Nephron progenitor cell (in vitro differentiated cells): ENCODE measurements at places on chromosomes 2 and 18.

DNA sequence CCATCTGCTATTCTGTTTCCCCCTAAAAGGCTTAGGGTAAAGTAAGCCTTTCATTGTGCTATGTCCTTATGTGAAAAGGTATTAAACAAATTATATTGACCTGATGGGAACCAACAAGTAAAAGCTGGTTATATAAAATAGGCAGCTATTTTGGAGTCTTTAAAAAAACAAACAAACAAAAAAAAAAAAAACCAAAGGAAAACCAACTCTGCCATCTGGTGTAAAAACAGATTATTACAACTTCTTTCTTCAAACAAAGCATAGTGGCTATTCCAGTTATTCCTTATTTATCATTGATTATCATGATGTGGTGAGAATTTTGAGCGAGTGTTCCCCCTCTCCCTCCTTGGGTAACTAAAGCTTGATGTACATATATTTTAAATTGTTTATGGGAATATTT is 122.3 kb upstream of the FHL2 start:
- DNase-seq = no peak

- no peak for DNase-seq
Observed at GRCh38 chr2:234267534-234267933, 217.0 kb downstream of the SPP2 start.

DNA sequence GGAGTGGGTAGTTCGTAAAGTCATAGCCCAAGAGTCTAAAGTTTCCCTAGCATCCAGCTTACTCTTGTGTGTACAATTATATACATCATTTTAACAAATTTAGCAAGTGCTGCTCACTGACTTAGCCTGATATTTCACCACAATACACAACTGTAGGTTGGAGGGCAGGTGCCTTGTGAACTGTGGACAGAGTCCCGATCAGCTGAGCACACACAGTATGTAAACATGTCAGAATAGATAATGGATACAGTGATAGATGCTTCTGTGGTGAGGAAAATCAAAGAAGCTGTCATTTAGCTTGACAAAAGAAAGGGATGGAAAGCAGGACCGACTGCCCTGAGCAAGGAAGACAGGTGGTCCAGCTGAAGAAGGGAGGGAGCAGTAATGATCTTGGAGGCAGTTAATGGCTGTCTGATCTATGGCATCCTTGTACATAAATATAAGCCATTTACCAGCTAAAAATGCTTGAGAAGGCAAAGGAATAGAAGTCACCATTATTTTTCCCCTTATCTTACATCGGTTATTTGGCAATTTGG is 372.8 kb upstream of the UBE2E3 start:
- DNase-seq = no peak

DNA sequence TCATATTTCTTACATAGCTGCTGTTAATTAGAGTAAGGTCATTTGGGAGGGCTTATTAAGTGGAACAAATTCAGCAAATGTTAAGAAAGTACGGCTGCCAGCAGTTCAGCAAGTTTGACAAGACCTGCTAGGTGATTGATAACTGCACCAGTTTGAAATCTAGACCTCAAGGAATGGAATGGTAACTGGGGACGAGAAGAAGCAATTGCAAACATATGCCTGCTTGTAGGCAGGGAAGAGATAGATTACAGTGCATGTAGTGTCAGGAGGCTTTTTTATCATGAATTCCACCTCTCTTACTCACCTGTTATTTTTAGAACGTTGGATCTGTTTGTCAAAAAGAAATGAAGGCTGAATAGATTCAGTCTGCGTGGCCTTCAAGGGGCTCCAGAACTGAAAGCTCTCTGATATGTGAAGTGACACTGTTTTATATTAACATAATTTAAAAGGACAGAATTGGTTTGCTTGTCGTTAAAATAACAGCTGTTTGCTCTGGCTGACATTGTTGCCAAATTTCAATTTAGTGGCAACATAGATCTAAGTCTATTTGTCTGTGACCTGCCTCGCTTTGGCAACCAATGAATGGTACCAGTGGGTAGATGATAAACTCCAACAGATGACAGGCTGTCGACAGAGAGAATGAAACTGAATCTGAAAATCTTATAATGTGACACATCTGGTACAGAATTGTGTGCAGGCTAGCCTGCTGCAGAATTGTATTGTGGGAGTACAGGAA is 199.3 kb downstream of the ZNF407 start:
- DNase-seq = no peak

DNA sequence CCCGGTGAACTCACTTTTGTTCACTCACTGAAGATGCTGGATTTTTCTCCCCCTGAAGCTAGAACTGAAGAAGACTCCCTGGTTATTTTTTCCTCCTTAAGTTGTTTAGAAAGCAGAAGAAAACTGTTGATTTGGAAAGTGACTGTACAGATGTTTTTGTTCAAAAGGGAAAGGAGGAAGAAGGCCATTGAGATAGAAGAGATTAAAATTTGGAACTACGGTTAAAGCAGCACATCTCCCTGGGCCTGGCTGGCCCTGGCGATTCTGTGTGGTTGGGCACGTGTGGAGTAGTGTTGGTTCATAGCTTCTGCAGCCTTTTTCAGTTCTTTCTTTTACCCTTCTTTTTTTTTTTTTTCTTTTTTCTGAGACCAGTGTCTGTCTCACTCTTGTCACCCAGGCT is 109.2 kb downstream of the MAP4K4 start:
- DNase-seq = no peak

- DNase-seq = peak; percentile 50
Observed at GRCh38 chr2:96264656-96265348, 995 bp downstream of the TMEM127 start.

DNA sequence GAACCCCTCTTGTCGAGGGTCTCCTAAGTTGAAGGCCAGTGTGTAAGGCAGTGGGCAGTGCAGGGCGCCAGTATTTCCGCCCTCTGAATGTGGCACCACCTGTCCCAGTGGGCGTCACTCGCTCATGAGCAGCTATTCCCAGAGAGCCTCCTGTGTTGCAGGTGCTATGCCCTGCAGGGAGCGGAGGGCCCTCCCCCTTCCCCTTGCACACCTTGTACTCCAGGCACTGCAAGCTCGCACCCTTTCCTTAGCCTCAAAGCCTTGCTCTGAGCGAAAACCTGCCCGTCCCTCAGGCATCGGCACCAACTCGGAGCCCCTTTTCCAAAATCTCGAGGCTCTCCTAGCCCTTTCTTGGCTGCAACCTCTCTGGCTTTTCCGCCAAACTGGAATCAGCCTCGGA is 282.7 kb downstream of the AGAP1 start:
- DNase-seq = no peak

GRCh38 chr2:119473621-119474370 is 42.1 kb downstream of the TMEM37 start:
- no peak for DNase-seq

- no peak for DNase-seq
Observed at GRCh38 chr2:109438773-109439389, 174.9 kb downstream of the SEPTIN10 start.

DNA sequence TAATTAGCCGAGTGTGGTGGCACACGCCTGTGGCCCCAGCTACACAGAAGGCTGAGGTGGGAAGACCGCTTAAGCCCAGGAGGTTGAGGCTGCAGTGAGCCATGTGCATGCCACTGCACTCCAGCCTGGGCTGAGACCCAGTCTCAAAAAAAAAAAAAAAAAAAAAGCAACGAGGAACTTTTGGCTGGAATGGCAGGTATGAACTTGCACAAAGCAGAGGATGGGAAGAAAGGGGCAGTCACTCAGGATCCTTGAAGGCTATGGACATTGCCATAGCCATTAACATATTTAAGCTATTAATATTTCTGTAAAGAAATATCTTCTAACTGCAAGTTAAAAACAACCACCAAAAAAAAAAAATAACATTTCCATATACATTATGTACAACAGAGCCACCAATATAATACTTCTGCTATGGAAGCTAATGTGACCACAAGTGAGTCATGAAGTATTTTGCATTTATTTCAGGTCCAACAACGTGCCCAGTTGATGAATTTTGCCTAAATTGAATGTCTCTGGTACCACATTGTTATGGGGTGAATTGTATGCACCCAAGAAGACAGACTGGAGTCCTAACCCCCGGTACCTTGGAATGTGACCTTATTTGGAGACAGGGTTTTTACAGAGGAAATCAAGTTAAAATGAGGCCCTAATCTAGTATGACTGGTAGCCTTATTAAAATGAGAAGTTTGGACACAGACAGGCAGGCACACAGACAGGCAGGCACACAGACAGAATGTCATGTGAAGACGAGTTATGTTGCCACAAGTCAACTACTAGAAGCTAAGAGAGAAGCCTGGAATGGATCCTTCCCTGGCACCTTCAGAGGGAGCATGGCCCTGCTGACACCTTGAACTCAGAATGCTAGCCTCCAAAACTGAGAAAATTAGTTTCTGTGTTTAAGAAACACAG is 102.8 kb downstream of the RBMS1 start:
- no peak for DNase-seq

DNA sequence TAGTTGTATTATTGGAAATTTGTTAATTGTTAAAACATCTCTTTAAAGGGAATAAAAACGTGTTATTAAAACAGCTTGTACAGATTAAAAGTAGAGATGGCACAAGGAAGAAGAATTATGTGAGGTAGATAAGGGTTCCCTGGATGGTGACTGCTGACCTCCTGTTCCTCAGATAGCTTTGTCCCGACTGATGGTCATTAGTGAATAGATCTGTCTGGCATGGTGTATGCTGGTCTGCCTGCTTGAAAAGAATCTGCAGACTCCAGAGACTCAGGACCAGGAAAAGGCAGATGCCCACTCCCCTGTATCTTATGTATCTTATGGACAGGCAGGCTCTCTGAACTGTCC is 5.6 kb upstream of the FARP2 start:
- DNase-seq = no peak

DNA sequence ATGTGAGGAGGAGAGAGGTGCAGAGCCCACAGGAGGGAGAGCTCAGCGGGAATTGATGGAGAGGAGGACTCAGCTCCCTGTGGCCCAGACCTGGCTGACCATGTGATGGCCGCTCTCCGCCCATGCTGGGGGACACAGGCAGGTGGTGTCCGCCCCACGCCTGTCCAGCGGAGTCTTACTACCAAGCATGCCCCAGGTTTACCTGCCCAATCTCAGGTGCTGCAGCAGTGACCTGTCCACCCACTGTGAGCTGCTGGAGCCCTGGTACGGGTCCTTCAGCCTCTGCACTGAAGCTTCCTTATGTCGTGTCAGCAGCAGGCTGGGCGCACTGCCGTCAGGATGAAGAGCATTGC is 170.8 kb downstream of the RTP5 start:
- no peak for DNase-seq

DNA sequence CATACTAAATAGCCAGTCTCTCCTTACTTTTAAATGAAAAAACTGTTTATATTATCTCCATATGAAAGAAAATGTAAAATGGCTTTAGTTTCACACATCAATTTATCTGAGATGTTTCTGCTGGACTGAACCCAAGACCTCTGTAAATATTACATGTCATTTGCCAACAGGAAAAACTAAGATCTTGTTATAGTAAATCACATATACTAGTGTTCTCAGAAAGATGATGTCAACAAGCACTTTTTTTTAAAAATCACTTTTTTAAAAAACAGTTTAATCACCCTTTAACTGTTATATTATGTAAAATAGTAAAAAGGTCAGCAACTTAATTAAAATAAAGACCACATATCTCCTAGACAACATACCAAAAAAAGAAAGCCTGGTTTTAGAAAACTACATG is 46.3 kb downstream of the PTPN2 start:
- no peak for DNase-seq

GRCh38 chr18:57947117-57947516 is 96.9 kb upstream of the NEDD4L start:
- DNase-seq = no peak

DNA sequence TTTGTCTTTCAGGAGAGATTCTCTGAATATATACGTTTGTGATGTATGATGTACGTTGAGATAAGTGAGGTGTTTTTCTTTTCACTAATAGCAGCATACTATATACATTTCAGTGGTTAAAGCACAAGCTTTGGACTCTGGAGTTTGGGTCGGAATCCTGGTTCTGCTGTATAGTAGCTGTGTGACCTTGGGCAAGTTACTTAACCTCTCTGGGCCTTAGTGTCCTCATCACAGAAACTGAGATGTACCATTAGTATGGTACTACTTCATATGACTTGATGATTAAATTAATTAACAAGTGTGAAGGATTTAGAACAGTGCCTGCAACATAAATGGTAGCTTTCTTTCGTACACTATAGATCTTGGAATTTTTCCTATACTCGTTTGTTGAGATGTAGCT is 258.7 kb downstream of the CDCA7 start:
- no peak for DNase-seq

- no peak for DNase-seq
Observed at GRCh38 chr2:85680707-85681371, 12.8 kb upstream of the SFTPB start.

- DNase-seq = no peak
Observed at GRCh38 chr18:71707400-71707799, 836.7 kb downstream of the CBLN2 start.

DNA sequence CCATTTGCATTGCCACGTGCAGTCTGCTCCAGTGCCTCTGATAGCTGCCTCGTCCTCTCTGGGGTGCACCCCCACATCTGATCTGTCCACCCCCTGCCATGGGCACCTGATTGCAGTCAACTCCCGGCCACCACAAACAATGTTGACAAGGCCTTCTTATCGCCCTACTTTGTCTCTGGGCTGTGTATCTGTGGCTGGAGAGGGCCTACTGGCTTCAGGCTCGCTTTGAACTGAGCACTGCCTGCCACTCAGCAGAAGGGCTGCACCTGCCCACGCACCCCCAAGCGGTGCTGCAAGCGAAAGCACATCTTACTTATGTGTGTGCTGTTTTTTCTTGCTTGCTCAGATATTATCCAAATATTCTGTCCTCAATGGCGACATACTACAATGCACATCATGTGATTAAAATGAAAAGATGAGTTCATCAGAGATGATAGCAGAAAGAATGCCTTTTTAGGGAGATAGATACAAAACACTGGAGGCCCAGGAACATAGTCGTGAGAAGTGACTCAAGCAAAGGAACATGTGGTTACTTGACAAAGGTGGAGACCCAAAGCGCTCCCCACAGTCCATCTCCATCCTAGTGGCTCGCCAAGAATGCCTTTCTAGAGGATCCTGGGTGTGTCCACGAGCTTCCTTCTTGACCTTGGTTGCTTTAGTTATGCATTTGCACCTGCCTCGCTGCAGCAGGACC is 28.8 kb downstream of the FBLN7 start:
- no peak for DNase-seq

DNA sequence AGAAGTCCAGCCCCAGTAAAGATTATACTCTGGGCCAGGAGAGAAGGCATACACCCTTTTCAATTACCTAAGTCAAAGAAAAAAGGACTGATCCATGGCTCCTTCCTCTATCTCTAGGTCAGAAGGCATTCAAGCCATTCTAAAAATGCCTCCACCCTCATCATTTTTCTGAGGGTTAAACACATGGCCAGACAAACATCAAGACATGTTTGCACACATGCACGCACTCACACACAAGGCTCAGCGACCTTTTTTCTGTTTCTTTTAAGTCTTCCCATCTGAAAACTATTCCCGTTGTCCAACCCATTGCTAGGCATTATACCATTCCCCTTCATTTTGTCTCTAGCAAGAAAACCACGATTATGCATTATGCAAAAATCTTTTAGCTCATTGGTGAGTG is 126.6 kb downstream of the EN1 start:
- no peak for DNase-seq
